ENCODE measurements at places on chromosomes 13 and 19.

DNA sequence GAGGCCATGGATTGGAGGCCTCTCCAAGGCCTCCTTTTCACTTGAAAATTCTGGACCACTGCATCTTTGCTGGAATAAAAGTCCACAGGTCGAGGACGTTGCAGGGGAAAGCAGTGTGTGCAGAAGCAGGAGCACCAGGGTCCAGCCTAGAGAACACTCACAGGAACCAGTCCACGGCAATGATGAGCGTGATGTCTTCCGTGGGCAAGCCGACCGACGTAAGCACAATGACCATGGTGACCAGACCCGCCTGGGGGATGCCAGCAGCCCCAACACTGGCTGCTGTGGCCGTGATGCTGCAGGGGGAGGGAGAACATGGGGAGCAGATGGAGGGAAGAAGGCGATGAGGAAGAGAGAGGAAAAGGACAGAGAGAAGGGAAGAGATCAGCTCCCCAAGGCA is 11.5 kb downstream of the OR7C2 start:
- no peak for DNase-seq

- DNase-seq = no peak
Measured at GRCh38 chr19:21143854-21144253, 2.0 kb downstream of the ZNF431 start.

GRCh38 chr19:32287086-32287485 is 58.3 kb upstream of the ZNF507 start:
- no peak for DNase-seq

DNA sequence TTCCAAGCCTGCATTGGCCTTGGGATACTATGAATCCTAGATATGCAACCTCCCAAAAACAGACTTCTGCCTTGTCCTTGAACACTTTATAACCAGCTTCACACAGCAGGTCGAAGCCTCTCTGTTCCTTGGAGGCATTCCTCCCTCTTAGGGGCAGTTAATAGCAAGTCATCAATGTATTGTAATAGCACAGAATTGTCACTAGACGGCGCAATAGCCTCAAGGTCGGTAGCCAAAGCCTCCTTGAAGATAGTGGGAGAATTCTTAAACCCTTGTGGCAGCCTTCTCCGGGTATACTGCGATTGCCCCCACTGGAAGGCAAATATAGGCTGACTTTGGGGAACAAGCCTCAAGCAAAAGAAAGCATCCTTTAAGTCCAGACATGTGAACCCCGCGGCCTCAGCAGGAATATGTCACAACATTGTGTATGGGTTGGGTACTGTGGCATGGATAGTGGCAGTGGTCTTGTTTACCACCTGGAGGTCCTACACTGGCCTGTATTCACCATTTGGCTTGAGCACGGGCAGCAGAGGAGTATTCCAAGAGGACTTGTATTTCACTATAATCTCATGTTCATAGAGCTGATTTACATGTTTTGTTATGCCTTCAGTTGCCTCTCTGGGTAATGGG is 61.1 kb downstream of the ZNF431 start:
- no peak for DNase-seq
